Stimulated activated naive CD4-positive, alpha-beta T cell treated with Interleukin-2 at 50 U/mL for 16 hours (primary cell): ENCODE measurements at places on chromosomes 2 and 18.

- peak; percentile 7 for DNase-seq
Observed at GRCh38 chr18:76658627-76659026, 163.6 kb upstream of the ZNF516 start.

- DNase-seq = peak; percentile 60
Observed at GRCh38 chr2:43184339-43184895, 42.0 kb downstream of the ZFP36L2 start.

DNA sequence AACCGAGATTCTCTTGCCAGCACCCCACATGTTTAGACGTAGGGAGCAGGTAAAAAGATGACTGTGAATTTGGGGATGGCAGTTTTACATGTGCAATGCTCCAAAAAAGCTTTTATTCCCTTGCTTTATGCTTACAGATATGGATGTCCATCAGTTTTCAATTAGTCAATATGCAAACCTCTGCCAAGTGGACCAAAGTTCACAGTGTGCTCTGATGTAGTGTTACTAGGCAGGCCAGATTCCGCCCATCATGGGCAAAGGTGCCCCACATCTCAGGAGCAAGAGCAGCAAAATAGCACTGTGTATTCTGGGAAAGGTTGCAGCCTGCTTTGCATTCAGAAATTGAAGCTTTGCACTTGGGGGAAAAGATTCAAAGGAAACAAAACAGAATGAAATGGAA is 329.7 kb upstream of the ZEB2 start:
- no peak for DNase-seq

GRCh38 chr2:176516051-176516602 is 246.9 kb downstream of the MTX2 start:
- no peak for DNase-seq

DNA sequence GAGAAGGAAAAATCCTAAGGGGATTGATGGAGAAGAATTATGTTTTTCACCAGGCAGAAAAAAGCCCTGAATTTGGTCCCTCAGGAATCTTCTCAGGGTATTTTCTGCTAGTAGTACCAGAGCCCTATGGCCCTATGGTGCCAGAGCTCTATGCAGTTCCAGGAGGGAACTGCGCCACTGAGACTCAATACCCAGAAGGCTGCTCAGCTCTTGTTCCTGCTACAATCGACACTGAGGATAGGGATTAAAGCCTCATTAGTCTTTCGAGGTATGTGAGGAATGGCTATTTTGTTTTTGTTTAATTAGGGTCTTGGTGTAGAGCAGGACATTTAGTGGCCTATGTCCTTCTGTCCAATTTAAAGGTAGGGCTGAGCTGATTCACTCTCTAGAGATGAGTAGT is 21.7 kb upstream of the PPP3R1 start:
- no peak for DNase-seq

GRCh38 chr2:147538088-147538487 is 306.7 kb upstream of the ACVR2A start:
- DNase-seq = no peak

- DNase-seq = no peak
Observed at GRCh38 chr2:69715964-69716363, 26.0 kb upstream of the ANXA4 start.

- DNase-seq = no peak
Observed at GRCh38 chr18:27104743-27105142, 80.4 kb downstream of the CHST9 start.

DNA sequence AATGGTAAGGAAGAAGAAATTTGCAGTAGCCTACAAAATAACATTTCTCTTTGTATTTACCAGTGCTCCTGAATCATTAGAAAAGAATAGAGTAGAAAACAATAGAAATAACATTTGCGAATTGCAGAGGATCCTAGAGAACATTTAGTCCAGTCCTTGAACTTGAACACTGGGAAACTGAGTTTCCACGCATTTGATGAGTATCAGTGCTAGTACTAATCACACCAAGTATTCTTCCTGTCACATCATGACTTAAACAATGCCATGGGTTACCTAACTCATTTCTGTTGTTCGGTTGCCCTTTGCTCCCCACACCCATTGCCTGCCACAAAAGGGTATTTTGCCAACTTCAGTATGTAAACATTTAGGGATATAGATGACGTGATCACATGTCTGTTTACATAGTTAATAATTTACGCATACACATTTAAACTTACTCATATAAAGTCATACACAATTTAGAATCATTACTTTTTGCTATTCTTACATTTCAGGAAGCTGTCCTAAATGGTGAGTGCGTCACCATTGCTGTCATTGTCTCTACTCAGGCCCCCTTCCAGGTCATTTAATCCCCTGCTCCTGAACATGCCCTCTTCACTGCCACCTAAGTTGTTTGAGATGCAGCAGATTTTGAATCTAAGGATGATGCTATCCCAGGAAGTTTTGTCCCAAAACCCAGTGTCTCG is 42.3 kb downstream of the CRIM1 start:
- no peak for DNase-seq

DNA sequence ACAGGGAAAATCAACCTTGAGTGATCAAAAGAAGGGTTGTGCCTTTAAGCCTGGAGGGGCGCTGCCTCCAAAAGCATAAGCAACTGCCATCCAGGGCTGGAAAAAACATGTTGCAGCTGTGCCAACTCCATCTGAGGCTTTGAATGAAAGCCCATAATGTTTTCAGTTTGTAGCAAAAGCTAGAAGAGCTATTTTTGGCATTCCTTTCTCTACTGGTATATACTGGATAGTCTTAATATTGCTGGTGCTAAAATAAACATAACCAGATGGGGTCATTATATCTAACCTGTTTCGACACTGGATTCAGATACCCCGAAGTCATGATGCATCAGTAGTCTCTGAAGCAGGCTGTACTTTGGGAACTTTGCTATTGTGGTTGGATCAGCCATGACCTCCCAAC is 25.1 kb downstream of the ANXA4 start:
- no peak for DNase-seq

DNA sequence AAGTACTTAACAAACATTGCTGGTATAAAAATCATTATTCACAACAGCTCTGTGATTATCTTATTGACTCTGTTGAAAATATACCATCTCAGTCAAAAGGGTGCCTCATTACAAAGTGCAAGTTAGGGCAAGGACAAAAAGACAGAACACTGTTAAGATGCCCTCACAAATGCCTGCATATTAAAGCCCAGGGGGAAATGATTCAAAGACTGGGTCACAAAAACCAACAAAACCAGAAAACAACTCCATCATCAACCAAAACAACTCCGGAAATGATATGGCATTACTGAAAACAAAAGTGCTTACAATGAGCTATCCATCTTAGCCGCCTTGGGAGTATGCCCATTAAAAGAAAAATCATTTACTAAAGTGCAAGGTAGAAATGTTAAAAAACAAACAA is 9.9 kb downstream of the PLA2R1 start:
- no peak for DNase-seq

DNA sequence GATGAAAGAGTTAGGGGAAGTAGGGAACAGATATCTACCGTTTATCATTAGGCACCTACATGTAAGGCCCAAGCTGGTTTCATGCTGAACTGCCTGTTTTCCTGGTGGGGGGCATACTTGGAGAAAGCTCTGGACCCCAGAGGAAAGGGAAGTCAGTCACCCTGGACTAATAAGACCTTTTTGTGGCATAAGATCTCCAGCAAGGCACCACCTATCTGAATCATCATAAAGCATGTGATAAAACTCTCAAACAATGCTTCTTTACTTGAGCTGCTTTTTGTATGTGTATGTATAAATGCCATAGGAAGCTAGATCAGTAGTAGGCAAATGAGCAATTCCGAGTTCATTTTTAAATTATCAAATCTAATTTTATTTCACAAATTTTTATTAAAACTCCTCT is 104.8 kb downstream of the TANC1 start:
- no peak for DNase-seq

- DNase-seq = no peak
Observed at GRCh38 chr2:207599636-207600035, 25.6 kb downstream of the METTL21A start.

- DNase-seq = no peak
Observed at GRCh38 chr18:37565101-37565976, at the start of gene CELF4. Gene CELF4, minus strand, starts transcription at chr18:37565798.

DNA sequence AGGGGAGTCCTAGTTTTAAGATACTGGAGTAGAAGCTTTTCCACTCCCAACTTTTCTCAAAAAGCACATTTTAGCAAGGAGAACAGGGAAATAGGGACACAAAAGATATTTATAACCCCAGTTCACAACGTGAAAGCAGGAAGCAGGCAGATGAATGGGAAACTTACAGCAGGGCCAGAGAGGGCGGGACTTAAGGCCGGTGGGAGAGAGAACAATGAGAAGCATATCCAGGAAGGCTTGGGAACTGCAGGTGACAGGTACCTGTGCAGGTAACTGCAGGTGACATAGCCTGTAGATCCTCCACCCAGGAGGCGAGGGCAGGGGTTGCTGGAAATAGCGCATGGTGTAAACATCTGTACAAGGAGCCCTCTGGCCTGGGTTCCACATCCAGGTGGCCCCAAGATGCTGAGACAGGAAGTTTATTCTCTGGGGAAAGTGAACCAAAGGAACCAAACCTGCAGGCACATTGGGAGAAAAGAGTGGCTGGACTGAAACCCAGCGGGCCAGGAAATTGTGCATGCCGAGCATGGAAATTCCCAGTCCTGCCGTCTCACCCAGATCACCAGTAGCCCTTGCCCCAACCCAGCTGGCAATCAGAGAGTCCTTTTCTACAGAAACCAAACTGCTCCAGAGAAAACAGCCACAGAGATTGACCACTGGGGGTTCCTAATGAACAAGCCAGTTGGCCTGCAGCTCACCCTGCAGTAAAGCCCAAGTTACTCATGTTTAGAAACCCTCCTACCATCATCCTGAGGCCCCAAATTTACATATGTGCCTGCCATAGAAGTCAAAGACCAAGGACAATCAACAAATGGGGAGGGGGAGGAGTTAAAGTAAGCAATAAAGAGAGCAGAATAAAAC is 24.3 kb upstream of the COL6A3 start:
- no peak for DNase-seq

DNA sequence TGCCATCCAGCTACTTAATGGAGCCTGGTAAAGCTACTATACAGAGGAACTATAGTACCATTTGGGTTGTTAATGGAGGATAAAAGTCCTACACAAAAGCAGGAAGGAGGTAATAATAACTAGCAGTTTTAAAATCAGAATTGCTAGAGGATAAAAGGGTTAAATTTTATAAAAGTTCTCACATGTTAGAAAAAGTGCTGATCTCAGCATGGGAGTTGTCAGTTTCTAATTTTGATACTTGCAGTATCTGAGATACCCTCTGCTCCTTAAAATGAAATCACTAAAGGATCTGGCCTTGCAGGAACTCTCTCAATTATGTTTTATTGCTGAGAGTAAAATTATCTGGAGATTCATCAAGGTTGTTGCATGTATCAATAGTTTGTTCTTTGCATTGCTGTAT is 272.2 kb upstream of the GYPC start:
- DNase-seq = no peak

DNA sequence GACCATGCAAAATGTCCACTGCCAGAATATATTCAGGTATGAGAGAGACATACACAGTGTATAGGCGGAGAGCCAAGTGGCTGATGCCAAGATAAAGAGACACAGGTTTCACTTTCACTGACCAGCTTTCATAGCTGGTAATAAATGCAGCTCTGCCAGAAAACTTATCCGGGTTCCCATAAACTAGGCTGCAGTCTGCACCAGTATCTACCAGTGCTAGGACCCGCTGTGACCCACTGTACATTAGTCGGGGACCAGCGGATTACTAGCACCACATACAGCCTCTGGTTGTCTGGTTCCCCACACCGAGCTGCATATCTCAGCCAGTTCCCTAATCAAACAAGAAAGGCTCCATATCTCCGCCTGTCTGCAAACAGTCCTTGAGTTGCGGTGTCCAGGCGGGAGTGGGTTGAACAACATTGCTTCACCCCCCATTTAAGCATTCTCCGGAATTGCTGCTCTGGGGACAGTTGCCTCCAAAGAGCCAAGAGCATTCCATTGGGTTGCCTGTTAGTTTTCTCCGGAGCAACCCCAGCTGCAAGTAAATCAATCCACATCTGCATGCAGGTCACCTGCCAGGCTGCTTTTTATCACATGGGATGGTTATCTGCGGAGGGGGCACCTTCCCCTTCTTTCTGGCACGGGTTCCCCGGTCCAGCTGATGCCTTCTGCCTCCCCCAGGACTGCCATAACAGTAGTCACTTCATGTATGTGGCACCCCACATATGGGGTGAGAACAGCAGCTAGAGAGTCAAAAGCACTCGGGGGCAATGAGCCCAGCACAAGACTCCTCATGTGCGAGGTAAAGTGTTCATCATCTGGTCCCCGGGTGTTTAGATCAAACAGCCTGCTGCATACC is 18.0 kb upstream of the KLHL23 start:
- DNase-seq = no peak
